ENCODE measurements at places on chromosomes 12 and 14.

GRCh38 chr12:131072451-131073230 is 118.9 kb downstream of the ADGRD1 start:
- no peak for DNase-seq

DNA sequence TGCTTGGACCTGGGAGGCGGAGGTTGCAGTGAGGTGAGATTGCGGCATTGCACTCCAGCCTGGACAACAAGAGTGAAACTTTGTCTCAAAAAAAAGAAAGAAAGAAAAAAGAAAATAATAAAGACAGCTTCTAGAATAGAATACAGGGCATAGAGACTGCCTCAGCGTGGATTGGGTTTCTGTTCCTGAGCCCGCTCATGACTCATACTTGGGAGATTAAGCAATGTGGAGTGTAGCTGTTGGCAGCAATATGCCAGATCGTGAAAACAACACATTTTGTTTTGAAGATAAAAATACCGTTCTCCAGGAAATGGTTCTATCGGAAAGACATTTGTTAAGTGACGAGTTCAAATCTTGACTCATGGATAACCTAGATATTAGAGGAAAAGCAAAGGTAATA is 67.2 kb downstream of the GLT1D1 start:
- no peak for DNase-seq

DNA sequence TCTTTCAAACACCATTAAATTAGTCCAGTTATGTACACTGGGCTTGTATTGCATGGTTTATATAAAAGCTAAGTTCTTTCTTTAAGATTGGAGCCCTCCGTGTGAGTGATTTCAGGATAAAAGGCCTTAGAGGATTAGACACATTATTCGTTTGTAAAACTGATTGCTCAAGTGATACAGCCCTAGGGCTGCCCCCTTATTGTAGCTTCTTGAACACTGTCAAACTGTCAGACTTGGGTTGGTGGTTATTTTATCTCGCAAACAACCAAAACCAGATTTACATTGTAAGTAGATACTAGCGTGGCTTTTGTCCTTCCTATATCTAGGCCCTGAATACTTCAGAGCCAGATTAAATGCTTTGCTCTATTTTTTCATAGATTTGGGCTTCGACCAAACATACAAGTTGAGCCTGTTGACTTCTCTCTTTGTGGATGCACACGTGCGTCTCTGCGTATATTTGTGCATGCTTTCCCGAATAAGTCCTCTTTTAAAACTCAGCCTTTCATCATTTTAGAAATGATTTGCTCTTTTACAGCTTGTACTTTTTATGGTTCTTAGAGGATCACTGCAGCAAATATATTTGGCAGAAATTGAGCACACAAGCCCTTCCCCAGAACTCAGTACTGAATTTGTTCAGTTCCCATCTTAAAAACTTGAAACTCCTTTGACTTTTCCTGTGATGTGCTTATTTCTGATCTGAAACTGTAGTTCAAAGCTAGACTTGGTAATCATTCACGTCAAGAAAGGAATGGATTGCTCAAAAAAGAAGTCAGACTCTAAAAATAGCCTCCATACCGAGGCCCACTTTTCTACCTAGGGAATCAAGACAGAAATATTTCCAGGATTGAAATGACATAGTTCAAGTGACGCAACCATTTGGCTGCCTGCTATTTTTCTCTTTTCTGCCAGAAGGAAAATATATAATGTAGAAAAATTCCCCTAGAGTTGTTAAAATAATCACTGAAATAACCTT is 129.5 kb downstream of the ETV6 start:
- DNase-seq: no peak

DNA sequence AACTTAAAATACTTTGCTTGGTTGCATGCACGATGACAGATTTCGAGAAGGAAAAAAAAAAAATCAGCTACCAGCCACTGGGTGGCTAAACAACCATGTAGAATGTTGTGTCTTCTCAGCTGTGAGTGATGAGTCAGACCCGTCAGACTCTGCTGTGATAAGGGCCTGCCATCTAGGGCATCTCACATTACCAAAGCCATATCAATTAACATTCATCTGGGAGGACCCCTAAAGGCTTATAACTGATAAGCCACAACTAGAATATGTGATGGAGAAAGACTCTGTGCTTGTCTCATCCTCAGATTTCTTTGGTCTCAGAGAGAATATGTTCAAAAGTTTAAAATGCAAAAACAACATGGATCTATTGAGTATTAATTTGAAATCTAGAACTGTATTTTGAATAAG is 111.5 kb downstream of the PAX9 start:
- no peak for DNase-seq

GRCh38 chr14:90620568-90621077 is 195.6 kb downstream of the TTC7B start:
- DNase-seq: no peak

DNA sequence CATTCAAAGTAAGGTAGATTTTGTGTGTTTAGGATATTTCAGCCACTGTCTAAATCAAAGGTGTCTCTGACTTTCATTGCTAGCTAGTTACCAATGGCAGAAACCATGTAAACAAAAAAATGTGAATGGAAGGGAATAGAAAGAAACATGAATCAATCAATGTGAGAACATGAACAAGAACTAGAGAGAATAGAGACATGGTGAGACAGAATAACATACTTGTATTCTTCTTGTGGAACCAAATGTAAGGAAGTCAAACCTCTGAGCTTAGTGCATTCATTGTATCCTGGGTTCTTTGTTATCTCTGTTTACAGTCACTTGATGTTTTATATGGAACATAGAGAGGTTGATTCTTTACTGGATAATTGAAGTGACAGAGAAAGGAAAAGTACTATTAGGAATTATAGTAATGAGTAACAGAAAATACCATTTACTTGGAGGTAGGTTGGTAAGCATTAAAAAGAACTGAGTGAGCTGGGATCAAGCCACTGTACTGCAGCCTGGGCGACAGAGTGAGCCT is 2.6 kb upstream of the WNK1 start:
- no peak for DNase-seq

- DNase-seq: peak; percentile 54
These were observed 8.0 kb downstream of the ASPG start for GRCh38 chr14:104093366-104094055.

GRCh38 chr12:203462-204260 is 10.3 kb downstream of the SLC6A12 start:
- peak; percentile 57 for DNase-seq

GRCh38 chr12:5258498-5258897 is 173.4 kb upstream of the NTF3 start:
- DNase-seq: no peak

DNA sequence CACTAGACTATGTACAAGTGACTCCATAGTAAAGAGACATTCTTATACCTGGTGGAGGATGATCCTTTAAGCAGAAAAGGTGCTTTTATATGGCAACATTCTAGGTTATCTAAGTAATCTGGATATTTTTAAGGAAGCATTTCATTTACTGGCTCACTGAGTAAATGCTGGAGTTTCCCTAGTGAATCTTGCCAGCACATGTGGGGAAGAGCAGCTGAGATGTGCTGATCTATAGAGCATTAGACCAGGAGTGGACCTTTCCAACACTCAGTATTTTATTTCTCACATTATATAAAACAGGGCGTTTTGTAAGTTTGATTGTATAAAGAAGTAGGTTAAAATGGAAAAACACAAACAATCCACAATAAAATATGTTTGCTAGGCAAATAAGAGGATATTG is 478.5 kb downstream of the ATP23 start:
- no peak for DNase-seq

DNA sequence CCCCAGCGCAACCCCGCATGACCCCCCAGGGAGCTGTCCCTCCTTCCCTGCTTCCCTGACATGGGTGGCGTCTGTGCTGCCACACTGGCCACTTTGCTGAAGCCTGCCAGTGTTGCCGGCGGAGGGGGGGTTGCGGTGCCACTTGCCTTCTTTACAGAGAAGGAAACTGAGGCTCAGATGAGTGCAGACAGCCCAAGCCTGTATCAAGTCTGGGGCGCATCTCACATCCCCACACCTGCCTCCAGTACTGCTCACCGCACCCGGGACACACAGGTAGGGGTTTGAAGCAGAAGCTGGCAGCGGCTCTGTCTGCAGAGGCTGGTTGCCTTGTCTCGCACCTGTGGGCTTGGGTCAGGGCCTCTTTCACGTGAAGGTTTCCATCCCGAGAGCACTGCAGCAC is 104.7 kb upstream of the RTL1 start:
- no peak for DNase-seq

GRCh38 chr12:70365648-70366518 is at the start of gene KCNMB4:
KCNMB4 (plus strand) TSS chr12:70366290; CDS start chr12:70366735, 445 bp downstream.
- DNase-seq: peak; percentile 88

DNA sequence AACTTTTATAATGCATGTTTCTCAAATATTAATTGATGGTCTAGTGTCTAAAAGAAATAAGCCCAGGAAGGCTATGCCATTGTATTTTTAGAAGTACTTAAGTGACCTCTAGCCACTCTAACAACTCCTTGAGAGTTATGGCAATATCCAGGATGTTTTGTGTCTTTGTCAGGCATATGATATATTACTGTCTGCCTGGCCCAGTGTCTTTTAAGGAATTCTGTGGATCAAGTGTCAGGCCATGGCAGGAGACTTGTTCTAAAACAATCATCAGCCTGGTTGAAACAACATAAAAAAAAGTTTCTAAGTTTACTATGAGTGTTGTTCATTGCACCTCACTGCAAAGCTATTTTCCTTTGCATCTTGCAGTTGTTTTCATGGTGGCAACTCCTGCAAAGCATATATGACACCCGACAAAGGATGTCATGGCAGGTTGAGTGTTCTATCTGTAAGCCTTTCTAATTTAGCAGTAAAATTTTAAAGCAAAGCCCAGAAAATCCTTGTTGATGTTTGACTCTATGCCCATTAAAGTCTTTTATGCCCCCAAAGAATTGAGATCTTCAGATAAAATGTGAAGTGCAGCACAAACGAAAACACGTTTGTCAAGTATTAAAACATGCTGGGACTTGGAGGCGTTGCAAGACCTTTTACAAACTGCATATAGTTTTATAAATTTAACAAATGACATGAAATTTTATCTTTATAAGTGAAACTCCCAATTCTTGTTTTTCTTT is 89.5 kb upstream of the SLC38A2 start:
- DNase-seq: no peak

- DNase-seq: no peak
These were observed 1133.4 kb upstream of the SEL1L start for GRCh38 chr14:82667006-82667405.

DNA sequence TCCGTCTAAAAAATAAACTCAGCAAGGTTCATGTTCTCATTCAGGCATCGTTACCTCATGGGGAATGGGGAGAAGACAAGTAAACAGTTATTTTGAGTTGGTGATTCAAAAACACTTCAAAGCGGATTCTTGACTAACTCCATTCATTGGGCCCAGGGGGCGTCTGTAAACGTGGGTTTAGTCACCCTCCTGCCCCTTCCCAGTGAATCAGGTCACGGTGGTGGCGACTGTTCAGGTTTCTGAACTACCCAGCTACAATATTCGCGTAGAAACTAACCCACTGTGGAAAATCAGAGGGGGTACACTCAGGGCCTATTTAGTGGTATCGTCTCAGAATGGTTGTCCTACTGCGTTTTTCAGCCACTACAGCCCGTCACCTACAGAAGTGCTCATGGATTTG is 15.2 kb downstream of the OR6S1 start:
- no peak for DNase-seq

- no peak for DNase-seq
These were observed 17.6 kb downstream of the MON2 start for GRCh38 chr12:62484233-62484632.

GRCh38 chr12:104566244-104566993 is 109.7 kb downstream of the CHST11 start:
- no peak for DNase-seq

DNA sequence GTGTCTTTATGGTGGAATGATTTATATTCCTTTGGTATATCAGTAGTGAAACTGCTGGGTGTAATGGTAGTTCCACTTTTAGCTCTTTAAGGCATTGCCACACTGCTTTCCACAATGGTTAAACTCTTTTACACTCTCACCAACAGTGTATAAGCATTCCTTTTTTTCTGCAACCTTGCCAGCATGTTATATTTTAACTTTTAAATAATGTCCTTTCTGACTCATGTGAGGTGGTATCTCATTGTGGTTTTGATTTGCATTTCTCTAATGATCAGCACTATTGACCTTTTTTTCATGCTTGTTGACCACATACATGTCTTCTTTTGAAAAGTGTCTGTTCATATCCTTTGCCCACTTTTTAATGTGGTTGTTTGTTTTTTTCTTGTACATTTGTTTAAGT is 142.5 kb downstream of the MSRB3 start:
- DNase-seq: no peak

GRCh38 chr12:87782838-87783237 is 246.4 kb downstream of the C12orf50 start:
- DNase-seq: no peak

DNA sequence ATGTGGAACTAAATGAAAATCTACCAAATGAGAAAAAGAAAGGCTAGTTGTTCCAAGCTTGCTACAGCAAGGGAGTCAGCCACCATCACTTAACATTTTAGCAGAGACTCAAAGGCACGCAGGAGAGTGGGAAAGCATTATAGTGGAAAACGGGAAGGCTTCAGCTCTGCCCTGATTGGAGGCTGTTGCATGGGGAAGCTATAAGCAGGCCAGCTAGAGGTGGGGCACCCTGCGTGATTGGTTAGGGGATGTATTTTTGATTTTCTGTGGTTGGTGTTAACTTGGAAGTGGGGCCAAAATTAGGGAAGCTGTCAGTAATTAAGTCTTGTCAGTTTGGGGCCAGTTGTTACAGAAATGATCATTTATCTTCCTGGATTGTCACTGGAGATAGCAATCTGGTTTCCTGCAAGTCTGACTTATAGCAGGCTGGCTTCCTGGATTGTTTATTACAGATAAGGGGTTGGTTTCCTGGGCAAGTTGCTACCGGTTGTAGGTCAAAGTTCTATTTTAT is 93.9 kb downstream of the FAR2 start:
- DNase-seq: no peak

- no peak for DNase-seq
These were observed 46.7 kb downstream of the PTGER2 start for GRCh38 chr14:52360831-52361230.

DNA sequence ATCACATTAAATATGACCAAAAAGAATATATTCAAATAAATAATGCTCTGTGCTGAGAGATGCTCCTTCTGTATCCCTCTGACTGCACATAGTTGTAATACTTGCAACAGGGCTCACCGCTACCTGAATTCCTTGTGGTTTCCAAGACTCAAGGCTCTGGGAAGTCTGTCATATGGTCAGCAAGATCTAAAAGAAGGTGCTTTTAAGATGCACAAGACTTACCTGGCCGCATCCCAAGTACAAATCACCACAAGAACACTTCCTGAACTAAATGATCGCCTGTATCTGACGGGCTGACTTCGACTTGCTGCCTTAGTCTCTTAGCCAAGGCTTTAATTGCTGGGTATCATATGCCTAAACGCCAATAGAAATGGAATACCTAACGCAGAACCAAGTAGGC is 67.2 kb downstream of the HECTD4 start:
- DNase-seq: no peak

DNA sequence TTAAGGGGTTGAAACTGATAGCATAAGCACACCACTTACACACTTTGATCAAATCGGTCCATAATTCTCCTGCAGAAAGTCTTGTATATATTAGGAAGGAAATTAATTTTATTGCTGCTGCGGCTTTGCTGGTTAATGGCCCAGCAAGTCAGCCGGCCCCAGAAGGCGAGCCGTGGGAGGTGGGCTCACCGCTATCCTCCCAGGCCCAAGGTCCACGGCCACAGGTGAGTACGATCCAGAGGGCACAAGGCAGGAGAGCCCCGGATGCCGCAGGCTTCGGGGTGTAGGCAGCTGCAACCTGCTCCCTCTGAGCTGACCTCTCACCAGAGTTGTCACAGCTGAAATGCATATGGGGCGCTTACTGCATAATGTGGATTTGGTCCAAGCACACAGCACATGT is 165.7 kb downstream of the TBX5 start:
- DNase-seq: no peak

All from natural killer cell treated with Interleukin-12 subunit alpha and Interleukin-12 subunit beta and Interleukin-15 and Interleukin-18, amount 100 ng/mL, for 72 hours (primary cell).